ENCODE measurements at places on chromosomes 1 and 21.

DNA sequence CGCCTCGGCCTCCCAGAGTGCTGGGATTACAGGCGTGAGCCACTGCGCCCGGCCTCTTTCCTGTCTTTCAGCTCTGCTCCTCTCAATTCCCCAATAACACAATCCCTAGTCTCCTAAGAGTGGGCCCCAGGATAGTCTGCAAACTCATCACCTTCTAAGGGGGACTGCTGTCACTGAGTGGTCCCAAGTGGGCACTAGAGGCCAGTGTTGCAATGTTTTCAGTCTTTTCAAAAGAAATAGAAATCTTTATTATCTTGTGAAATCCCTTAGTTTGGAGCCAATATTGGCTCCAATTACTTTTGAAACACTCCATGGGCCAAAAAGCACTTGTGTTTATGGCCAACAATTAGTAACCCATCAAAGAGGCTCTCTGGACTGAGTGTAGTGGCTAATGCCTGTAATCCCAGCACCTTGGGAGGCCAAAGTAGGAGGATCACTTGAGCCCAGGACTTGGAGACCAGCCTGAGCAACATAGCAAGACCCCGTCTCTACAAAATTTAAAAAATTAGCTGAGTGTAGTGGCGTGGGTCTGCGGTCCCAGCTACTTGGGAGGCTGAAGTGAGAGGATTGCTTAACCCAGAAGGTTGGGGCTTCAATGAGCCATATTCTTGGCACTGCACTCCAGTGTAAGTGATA is 28.6 kb upstream of the ZNF697 start:
- DNase-seq, result no peak

DNA sequence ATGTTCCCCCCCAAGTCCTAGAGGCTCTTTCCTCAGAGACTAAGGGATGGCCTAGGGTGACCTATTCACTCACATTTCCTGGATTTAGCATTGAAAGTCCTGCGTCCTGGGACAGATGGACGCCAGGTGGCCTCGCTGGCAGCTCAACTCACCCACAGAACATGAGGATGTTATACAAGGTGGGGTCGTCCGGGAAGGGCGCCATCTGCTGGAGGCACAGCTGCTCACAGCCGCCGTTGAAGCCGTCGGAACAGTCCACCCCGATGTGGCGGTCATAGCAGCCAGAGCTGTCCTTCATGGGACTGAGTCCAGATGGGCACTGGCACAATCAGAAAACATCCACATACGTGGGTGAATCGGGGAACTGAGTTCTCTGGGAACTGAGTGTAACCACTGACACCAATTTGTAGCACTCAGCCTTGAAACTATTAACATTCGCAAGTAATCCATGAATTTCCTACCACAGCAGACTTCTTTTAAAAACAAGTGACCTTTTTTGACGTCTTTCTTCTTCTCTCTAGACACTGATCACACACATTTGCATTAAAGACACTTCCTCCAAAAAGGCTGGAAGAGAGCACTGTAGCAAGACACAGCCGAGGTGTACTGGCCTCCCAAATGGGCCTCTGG is 215.4 kb downstream of the ASTN1 start:
- DNase-seq, result no peak

DNA sequence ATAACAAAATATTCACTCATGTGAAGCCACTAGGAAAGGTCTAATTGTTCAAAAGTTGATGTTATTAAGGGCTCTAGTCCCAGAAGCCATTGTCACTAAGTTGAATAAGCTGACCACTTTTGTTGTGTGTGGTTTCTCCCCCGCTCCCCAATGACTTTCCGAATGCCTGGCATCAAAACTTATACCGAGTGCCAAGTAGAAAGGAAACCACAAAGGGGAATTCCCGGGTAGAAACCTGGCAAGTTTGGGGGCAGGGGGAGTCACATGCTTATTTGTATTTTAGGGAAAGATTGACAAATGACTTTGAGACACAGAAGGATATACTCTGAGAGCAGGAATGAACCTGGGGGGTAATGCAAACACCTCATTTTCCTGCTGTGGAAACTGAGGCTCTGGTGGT is 154.1 kb downstream of the TGFBR3 start:
- no peak for DNase-seq

DNA sequence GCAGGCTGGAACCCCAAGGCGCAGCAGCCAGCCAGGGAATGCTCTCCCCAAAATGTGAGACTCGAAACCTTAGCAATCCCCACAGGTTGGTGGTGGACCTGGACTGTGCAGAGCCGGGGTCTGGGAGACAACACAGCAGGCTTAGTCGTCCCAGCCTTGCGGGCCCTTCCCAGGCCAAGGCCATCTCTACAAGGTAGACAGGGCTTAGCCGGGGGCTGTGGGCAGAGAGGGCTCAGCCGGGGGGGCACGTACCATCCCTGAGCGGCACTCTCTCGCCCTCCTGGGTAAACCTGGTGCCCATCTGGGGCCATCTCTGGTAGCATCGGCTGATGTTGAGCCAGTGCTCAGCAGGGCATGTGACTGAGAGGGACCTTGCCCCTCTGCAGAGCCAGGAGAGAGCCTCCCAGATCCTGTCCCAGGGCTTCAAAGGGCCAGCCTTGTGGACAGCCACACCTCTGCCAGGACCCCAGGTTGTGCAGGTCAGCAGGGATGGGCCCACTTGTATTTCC is 2.2 kb upstream of the ACTRT2 start:
- no peak for DNase-seq

GRCh38 chr1:18463984-18464664 is 16.6 kb upstream of the KLHDC7A start:
- DNase-seq, result no peak

DNA sequence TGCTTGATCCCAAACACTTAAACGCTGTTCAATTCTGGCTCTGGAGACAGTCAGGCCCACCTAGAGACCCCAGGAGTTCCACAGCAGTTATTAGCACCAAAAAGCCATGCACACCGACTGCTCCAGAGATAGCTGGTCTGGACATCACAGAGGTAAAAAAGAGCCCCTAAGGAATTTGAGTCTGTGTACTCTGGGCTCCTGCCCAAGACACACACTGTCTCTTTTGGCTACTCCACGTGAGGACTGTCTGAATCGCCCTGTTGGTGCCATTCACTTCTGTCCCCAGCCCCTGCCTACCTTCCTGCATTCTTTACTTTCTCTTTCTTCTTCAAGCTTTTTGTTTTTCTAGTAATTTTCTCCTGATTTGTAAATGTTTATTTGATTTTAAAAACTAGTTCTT is 197.4 kb downstream of the ADGRL2 start:
- no peak for DNase-seq

- DNase-seq, result no peak
Measured at GRCh38 chr1:167219194-167219593, 1.5 kb upstream of the POU2F1 start.

- DNase-seq, result peak; percentile 16
Measured at GRCh38 chr1:165875171-165875570, 47.8 kb downstream of the UCK2 start.

DNA sequence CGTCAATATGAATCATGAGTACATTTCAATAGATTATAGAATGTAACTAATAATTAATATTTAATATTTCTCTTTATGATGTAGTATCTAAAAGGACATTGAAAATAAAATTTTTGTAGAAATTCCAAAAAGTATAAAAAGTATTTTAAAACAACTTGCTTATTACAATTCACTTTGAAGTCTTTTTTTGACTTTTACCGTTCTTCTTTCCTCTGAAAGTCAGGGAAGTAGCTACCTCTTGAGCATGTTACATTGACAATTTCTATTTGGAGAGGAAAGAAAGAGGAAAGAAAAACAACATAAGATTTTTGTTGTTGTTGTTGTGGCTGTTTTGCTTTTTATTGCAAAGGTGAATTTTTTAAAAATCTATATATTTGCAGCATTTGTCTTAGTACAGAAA is 1.3 kb downstream of the PTPRC start:
- DNase-seq, result peak; percentile 24

GRCh38 chr21:34881421-34881820 is 167.7 kb downstream of the RUNX1 start:
- DNase-seq, result no peak

- no peak for DNase-seq
Measured at GRCh38 chr1:46484783-46485490, 4.7 kb upstream of the DMBX1 start.

DNA sequence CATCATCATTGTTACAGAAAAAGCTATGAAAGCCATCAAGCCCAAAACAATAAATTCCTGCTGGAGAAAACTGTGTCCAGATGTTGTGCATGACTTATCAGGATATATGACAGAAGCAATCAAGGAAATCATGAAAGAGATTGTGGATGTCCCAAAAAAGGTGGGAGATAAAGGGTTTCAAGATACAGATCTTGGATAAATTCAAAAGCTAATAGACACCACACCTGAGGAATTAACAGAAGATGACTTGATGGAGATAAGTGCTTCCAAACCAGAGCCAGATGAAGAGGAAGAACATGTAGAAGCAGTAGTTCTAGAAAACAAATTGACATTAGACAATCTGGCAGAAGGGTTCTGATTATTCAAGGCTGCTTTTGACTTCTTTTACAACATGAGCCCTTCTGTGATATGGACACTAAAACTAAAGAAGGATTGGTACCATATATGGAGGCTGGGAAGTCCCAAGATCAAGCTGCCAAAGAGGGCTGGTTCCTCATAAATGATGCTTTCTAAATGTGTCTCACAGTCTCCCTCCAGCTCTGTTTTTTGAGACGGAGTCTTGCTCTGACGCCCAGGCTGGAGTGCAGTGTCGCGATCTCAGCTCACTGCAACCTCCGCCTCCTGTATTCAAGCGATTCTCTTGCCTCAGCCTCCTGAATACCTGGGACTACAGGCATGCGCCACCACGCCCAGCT is 32.1 kb upstream of the LRIG2 start:
- DNase-seq, result no peak

GRCh38 chr1:63984257-63984929 is 210.6 kb downstream of the ROR1 start:
- no peak for DNase-seq

GRCh38 chr1:239392271-239392670 is 5.9 kb downstream of the CHRM3 start:
- DNase-seq, result no peak

DNA sequence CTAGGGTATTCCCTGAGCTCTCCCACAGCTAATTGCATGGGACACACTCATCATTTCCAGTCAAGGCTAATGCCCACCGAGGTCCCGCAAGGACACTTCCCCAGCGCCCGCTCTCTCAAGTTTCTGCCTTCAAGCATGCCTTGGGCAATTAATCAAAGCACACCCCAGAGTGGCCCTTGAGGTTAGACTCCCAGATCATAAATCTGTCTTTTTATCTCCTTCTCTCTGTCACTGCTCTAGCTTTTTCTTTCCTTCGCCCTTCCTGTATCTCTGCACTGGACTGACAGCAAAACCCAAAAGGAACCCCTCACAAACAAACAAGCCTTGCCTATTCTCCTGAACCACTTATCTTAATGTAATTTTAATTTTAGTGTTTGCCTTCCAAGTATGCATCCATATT is 7.9 kb upstream of the EXOSC10 start:
- no peak for DNase-seq

GRCh38 chr1:32180186-32181060 is 948 bp downstream of the TXLNA start:
- no peak for DNase-seq

GRCh38 chr1:11713095-11713494 is 21.6 kb downstream of the DRAXIN start:
- no peak for DNase-seq

DNA sequence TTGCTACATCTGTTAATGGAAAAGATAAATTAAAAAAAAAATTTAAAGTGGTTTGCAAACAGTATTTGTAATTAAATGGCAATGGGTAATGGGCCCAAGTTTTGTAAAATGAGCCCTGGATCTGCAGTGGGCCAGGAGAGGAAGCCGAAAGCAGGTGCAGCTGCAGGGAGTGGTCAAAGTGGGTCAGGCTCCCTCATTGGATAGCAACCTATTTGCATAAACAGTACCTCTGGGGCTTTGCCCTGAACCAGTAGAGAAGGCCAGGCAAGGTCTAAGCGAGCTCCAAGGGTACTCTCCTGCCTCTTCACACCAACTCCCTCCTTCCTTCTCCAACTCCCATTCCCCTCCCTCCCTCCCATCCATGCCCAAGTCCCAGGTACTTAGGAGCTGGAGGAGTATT is 138.9 kb downstream of the HMGB4 start:
- no peak for DNase-seq

DNA sequence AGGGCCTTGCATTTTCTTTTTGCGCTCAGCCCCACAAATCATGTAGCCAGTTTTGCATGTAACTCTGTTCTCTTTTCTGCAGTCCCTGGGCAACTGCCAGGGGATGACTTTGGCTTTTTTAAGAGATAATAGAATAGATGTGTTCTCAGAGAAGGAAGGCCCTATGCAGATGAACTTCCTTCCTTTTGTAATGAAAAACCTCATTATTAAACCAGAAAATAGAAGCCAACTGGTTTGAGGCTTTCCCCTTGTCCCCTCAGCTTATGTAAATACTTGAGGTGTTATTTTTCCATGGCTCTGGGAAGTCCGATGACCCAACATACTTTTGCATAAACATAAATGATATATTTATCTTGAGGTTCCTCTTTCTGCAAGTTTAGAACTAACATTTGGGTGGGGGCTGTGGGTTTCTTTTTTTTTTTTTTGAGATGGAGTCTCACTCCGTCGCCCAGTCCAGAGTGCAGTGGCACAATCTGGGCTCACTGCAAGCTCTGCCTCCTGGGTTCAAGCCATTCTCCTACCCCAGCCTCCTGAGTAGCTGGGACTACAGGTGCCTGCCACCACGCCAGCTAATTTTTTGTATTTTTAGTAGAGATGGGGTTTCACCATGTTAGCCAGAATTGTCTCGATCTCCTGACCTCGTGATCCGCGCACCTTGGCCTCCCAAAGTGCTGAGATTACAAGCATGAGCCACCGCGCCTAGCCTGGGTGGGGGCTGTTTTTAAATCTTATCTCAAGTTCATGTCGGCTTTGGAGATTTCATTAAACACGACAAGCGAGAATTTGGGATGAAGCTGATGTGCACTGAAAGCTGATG is 14.4 kb upstream of the FCRL5 start:
- no peak for DNase-seq

DNA sequence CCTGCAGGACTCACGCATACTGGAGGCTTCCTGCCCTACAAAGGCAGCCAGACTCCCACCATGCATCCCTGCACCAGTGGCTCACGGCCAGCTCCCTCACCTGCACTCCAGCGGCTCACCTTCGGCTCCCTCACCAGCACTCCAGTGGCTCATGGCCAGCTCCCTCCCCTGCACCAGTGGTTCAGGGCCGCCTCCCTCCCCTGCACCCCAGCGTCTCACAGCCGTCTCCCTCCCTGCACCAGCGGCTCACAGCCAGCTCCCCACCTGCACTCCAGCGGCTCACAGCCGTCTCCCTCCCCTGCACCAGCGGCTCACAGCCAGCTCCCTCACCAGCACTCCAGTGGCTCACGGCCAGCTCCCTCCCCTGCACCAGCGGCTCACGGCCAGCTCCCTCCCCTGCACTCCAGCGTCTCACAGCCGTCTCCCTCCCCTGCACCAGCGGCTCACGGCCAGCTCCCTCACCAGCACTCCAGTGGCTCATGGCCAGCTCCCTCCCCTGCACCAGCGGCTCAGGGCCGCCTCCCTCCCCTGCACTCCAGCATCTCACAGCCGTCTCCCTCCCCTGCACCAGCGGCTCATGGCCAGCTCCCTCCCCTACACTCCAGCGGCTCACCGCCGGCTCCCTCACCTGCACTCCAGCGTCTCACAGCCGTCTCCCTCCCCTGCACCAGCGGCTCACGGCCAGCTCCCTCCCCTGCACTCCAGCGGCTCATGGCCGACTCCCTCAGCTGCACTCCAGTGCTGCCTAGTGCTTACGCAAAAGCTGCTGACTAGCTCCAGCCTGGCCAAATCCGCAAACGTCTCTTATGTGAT is 324.5 kb downstream of the NPHP4 start:
- no peak for DNase-seq

- no peak for DNase-seq
Measured at GRCh38 chr21:45286671-45287437, 841 bp downstream of the POFUT2 start.

- DNase-seq, result no peak
Measured at GRCh38 chr1:212485913-212486618, 53.3 kb downstream of the NENF start.

GRCh38 chr1:225897595-225898514 is 8.9 kb upstream of the LEFTY1 start:
- no peak for DNase-seq

All from Kasumi-1 (cell line).